ENCODE measurements at places on chromosomes 5 and 9.

- DNase-seq, result no peak
These were observed 23.2 kb downstream of the CDKN2A start for GRCh38 chr9:21970800-21971640.

- DNase-seq, result no peak
These were observed 676.1 kb upstream of the C9orf72 start for GRCh38 chr9:28249424-28249823.

DNA sequence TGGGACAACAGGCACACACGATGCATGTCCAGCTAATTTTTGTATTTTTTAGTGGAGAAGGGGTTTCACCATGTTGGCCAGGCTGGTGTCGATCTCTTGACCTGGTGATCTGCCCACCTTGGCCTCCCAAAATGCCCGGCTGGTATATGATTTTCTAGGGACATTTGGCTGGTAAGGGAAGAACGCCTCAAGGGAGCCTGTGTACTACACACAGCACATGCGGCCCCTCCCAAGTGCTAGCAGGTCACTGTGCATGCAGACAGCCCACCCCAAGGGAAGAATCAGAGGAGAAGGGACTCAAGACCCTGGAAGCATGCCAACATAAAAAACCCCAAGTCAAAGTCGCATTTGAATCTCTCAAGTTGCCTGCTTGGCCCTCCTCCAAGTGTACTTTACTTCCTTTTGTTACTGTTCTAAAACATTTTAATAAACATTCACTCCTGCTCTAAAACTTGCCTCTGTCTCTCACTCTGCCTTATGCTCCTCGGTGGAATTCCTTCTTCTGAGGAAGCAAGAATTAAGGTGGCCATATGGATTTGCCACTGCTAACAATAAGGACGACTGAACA, 24.3 kb upstream of the OTULINL start:
- DNase-seq, result no peak

DNA sequence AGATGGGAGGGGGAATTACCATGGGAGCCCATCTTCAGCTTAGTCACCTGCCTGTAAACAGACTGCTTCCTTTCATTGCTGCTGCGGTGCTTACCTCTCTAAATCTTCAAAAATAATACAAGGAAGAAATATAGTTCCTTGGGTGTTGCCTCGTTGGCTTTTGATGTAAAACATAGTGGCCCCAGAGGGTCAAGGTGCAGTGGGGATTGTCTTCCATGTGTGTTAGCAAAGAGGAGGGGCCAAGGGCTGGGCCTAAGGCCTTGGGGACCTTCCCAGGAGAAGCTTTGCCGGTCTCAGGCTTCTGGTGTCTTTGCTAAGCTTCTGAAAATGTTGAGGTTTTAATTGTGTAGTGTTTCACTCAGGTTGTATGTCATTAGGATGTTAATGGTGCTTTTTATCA, 90.0 kb downstream of the PDE8B start:
- DNase-seq, result no peak

DNA sequence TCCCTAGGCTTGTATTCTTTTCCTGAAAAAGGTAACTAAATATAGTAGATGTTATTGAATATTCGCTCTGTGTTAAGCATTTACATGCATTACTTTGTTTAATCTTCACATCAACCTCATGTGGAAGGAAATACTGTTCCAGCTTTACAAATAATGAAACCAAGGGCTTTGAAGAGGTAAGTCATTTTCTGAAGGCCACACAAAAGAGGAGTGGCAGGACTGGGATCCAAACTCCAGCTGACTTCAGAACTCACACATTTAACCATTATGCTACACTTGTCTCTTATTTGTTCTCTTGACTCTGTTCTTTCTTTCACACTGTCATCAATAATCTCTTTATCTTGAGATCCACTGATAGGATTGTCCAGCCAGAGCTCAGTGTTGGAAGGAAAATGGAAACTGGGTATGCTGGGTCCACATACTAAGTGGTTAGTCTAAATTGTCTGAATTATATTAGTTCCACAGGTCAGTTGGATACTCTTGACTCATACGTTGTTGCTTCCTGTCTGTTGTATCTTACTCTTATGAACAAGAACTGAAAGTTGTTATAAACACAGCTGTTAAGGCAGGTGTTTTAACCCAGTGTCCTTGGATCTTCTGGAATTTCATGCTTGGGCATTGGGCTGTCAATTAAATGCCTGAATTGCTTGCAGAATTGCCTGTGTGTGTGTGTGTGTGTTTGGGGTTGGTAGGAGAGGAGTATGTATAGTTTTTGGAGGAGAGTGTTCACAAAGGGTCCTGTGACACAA, 65.6 kb downstream of the TLE4 start:
- DNase-seq, result no peak

GRCh38 chr5:35285435-35285834, 55.1 kb upstream of the PRLR start:
- no peak for DNase-seq
